Naive thymus-derived CD8-positive, alpha-beta T cell (primary cell): ENCODE measurements at places on chromosomes 4 and X.

DNA sequence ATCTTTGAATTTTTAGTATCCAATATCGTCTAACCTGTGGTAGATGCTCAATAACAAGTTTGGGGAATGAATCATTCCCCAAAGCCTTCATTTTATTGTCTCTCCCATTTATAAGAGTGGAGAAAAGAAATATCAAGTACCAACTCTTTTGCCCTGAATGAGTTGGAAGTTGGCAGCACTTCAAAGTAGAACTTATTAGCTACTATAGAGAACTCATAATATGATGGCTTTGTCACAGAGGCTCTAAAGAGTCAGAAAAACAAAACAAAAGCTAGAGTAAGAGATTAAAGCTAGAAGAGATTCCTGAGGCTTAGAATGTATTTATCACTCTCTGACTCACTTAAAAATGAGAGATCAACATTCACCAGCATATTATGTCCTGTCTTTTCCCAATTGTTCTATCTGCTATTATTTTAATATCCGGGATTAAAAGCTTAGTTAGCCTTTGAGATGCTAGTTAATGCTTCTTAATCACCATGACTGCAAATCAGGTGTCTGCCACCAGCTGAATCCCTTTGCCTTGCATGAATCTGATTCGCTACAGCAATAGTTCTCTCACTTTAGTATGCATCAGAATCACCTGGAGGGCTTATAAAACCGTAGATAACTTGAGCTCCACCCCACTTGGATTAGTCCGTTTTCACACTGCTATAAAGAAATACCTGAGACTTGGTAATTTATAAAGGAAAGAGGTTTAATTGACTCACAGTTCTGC is 77.9 kb downstream of the PALLD start:
- no peak for DNase-seq

DNA sequence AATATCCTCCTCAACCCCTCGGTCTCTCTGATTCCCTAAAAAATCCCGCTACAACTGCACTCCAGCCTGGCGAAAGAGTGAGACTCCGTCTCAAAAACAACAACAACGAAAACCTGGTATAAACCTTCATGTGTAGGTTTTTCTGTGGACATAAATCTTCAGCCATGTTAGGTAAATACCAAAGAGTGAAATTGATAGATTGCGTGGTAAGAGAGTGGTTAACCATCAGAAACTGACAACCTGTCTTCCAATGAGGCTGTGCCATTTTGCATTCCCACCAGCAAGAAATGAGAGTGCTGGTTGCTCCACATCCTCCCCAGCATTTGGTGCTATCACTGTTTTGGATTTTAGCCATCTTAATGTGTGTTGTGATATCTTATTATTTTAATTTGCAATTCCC is 10.9 kb downstream of the TBC1D19 start:
- no peak for DNase-seq

GRCh38 chr4:66963084-66963483 is 582.2 kb downstream of the CENPC start:
- no peak for DNase-seq

DNA sequence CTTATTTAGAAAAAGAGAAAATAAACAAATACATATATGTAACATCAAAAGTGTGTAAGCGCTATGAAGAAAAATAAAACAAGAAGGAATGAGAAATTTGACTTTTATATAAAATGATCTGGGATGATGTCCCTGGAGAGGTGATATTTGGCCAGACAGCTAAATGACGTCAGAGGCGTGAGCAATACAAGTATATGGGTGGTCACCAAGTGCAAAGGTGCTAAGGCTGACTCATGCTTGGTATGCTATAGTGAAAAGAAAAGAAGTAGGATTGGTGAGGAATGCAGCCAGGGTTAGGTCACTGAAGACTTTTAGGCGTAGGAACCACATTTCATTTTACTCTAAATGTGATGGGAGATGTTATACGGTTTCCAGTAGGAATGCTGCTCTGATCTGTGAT is 1049.1 kb upstream of the TENM3 start:
- DNase-seq: no peak

DNA sequence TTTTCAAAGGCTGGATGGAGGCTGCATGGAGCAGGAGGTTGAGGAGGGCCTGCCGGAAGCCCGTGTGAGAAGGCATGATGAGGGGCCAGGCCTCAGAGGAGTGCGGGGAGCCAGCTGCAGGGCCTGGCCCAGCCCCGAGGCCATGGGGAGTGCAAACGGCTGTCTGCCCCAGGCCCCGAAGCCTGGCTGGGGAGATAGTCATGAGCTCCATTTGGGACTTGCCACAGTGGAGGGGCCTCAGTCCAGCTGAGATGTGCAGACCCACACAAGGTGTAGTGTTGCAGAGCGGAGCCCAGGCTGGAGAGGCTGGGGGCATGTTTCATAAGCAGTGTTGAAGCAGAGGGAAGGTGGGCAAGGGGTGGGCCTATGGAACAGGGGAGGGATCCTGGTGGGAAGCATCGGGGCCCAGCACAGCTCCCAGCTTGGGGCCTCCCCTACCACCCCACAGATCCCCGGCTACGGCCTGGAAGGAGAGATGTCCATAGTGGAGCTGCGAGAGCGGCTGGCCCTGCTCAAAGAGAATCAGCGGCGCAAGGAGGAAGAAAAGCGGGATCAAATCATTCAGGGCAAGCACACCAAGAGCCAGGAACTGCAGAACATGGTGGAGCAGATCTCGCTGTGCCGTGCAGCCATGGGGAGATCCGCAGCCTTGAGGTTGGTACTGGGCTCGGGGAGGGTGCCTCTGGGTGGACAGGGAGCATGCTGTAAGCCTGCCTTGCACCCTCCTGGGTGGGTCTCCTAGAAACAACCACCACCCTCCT is 9.1 kb upstream of the RNF4 start:
- DNase-seq: no peak

- DNase-seq: no peak
These were observed 9.5 kb upstream of the ANKRD50 start for GRCh38 chr4:124722071-124722470.
